ENCODE measurements at places on chromosomes 12 and 14. TPM values are rescaled to one million over a fixed set of nuclear protein-coding genes. Genes with fewer than 3 reads are reported as not detected.

GRCh38 chr12:1069846-1070245, 78.8 kb downstream of the ERC1 start:
- no peak for DNase-seq

KRT75 gene
- not detected for total RNA-seq

DNA sequence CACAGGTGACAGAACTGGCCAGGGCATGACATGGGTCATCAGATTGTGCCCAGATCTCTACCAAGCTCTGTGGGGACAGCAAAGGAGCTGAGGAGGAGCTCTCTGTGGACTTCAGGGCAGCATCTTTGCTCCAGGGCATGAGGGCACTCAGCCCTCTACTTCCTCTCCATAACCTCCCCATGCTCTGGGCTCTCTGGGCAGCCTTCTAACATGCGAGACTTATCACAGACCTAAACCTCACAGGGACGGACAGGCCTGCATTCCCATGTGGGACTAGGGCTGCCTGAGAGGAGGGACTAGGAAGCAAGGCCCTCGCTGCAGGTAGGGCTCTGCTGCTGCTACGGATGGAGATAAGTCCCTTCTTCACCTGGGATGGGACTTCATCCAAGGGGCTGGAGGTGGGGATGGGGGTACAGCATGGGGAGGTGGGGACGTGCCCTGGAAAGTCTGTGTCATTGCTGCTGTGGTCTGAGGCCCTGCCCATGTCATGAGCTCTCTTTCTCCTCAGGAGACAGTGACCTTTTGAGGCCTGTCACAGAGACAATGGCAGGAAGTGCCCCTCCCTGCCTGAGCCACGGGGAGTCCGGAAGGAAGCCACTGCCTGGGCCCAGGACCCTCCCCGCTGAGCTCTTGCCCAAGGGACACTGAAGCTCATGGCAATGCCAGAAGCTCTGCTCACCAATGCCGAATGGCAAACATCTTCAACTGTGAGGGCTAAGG, 44.1 kb downstream of the PITPNM2 start:
- DNase-seq, result no peak

SH2B3 gene
- 24.0 TPM for total RNA-seq

DNA sequence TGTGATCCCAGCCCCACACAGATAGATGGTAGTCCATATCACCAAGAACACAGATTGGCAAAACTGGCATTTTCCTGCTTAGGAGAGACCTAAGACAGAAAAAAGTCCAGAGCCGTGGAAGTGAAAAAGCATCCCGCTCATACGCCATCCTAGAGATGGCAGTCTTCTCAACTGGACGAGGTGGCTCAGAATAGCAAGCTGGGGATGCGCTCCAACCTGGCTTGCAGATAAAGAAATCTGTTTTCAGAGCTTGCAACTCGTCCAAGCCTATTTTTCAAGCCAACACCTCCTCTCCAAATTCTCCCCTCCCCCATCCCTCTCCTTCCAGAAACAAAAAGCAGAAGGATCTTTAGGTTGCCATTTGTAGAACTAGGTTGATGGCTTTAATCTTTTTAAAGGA, 74.3 kb upstream of the OTX2 start:
- no peak for DNase-seq

LALBA gene
- not detected for total RNA-seq
